GM04504 (cell line): ENCODE measurements at places on chromosomes 3 and 15.

DNA sequence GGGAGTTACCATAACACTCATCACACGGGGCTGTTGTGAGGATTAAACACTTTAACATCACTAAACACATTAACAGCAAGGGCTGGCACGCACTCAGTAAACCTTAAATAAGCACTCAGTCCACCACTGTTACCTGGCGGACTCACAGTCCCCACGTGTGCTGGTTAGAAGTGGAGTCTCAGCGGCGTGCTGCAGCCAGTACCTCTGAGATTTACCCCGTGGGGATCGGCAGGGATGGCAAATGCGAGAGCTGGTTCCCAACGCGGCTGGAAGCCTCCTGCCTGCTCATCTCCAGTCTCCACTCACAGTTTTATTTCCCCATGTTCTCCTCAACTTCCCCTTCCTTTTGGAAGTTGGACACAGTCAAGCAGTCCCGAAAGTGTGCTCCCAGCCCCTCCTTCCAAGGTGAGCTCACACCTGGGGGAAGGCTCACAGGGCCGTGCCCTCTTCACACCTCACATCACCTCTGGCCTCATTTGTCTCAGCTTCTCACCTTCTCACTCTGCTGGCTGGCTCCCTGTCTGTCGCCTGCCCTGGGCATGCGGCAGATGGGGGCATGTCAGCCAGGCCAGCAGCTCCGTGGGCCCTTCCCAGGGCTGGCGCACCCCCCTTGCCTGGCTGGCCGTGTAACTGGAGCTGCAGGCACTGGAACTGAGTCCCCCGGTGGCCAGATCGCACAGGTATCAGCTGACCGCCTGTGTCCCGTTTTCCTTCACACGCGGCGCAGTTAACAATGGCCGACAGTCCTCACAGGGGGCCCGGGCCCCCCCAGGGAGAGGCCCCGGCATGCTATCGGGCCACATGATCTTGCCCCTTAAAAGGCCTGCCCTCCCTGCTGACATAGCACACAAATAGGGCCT is 87.1 kb downstream of the WNT7A start:
- no peak for DNase-seq

- DNase-seq = no peak
Measured at GRCh38 chr15:35548435-35548834, 2.5 kb upstream of the DPH6 start.

DNA sequence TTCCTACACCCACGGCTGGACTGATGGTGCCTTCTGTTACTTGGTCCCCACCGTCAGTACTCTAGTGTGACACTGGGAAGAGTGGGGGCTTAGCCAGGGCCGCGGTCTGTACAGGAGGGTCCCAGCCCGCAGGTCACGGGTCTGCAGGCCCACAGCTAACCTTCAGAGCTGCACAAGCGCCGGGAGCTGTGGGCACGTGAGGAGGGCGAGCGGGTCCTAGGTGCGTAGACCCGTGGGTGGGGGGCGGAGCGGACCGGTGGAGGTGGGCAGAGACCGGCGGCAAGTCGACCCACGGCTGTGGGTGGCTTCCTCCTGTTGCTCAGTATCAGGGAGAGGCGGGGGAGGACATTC is 1.2 kb downstream of the TNFAIP8L3 start:
- no peak for DNase-seq

GRCh38 chr3:52292247-52293065 is 4.8 kb downstream of the GLYCTK start:
- no peak for DNase-seq
